ENCODE measurements at places on chromosomes 7 and 10. TPM values are rescaled to one million over a fixed set of nuclear protein-coding genes. Genes with fewer than 3 reads are reported as not detected.

- DNase-seq, result no peak
Observed at GRCh38 chr10:76644476-76644875, 993.1 kb downstream of the KCNMA1 start.

DNA sequence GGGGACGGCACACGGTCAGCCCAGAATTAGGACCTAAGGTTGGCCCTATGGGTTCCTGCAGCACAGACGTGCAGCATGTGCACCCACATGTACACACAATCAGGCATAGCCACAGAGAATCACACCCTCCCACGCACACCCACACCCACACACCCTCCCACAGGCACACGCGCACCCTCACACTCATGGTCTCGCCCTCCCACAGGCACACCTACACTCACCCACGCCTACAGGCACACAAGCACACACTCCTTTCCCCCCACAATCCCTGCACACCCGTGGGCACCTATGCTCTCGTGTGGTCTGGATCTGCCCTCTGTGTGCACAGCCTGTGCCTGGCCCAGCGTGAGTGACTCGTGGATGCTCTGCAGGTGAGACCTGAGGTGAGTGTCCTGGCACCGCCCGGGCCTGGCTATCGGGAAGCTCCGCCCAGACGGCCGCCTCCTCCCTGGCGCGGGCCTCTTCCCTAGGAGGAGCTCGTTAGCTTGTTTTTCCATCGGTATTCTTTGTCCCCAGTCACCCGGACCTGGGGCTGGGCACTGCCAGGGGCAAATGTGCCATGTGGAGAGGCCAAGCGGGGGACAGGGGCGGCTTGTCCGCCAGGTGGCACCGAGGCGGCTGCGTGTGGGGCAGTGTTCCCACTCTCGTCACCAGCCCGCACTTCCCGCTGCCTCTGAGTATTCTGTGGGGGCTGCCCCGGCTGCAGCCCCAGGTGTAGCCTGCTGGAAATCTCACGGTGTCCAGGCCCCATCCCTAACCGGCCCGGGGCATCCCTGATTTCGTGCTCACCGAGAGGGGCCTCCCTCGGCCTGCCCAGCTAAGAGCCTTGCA is 110.2 kb upstream of the FAM20C start:
- no peak for DNase-seq

- DNase-seq, result no peak
Observed at GRCh38 chr10:4103603-4104002, 318.6 kb upstream of the KLF6 start.

DNA sequence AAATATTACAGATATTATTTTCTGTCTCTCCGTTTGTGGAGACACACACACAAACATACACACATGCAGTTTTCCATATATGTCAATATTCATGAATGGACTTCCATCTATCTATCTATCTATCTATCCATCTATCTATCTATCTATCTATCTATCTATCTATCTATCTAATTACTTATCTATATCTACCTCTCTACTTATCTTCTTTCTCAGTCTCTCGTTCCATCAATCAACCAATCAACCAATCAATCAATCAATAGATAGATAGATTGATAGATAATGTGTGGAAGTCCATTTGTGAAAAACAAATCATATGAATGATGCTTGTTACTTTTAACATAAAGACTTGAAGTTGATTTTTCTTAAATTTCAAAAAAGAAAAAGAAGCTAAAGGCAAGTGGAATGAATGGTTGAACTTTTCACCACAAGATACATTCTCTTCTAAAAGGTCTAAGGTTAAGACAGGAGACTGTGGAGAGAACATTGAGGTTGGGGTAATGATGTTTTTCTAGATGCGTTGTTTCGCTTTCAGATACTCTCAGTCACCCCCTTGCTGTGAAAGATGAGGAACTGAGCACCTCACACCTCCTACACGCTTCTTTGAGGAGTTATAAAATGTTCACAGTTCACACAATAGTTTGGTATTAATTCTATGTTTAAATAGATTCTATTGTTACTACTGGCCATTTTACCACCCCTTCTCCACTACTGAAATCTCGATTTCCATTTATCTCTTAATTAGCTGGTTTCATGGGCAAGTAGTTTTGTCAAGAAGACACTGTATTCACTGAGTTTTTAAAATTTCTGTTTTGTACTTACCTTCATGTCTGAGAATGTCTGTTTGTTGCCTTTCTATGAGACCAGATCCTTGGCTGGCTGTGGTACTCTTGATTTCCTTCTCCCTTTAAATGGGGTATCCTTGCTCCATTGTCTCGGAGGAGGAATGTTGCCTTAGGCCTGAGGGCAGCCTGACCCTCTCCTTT is 114.1 kb downstream of the EMX2 start:
- DNase-seq, result no peak

- no peak for DNase-seq
Observed at GRCh38 chr7:129168231-129169021, 20.0 kb upstream of the SMO start.

DNA sequence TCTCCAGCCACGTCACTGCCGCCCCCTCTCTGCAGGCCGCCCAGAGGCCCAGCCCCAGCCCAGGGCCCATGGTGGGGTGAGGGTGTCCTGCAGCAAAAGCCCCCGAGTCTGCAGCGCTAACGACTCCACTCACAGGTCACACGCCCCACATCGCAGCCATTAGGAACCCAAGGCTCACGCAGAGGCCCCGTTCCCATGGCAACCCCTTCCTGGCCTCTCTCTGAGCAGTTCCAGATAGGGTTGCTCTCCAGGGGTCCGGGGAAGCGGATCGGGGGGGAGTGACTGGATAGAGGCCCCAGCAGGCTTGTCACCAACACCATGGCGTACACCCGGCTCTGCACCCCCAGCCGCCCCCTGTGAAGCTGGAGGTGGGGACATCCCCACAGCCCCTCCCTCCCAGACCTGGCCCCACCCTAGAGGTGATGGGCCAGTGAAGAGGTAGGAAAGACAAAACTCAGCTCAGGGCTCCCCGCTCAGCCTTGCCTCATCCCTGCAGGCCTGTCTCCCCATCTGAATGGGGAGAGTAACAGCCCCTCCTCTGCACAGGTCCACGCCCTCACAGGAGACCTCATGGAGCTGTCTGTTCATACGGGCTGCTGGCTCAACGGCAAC is 41.2 kb downstream of the TNRC18 start:
- no peak for DNase-seq

GRCh38 chr7:22696541-22697228 is 30.3 kb upstream of the IL6 start:
- no peak for DNase-seq

DNA sequence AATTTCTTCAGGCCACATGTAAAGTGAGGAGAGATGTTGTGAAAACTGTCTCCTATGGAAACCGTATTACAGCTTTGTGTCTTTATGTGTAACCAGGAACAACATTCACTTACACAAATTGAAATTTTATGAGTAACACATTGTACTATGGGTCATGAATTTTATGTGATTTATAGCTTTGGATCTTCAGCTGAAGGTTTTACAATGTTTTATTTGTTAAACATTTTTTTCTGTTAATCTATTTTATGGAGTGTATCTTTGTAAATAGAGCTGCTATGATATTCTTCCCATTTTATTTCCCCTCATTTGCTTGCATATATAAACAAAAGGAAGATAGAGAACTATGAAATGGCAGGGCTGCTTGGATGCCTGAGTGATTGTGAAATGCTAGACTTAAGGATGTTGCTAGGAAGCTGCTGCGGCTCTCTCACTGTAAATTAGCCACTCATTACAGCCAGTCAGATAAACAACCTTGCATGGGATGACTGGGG is 104.5 kb upstream of the PCLO start:
- DNase-seq, result no peak

The DIP2C gene
- 10.3 TPM for total RNA-seq

The KLHL7 gene
- 8.0 TPM for total RNA-seq
